ENCODE measurements at places on chromosomes 3 and 15.

DNA sequence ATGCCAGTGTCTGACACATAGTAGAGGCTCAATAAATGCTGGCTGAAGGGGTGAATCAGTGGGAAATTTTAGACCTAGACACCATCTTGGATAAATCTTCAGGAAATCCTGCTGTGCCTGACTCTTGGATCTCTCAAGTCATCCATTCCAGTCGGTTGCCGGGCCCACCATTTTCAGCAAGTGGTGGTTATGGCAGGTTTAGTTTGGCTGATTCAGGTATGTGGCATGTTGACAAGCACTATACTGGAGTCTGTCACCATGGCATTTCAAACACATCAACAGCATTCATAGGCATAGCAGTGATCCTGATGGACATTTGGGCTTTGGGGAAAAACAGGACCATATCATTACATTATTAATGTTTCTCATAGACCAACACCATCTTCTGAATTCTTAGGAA is 25.7 kb upstream of the APH1B start:
- no peak for DNase-seq

DNA sequence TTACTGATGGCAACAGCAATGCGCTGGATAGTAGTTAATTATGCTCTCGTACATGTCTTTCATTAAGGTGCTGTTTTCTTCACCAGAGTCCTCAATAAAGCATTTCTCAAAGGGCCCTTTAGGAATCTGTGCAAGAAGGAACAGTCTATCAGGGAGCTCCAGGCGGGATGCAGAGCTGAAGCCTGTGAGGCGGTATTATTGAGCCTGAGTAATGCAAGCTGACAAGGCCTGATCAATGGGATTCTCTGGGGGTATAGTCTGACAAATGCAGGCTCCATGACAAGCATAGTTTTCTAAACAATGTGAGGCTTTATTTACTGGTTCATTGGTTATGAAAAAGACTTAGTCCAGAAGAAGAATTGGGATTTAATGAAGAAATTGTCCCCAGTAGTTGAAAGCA is 530.9 kb upstream of the CBLB start:
- DNase-seq: no peak

GRCh38 chr15:34883633-34884032 is 85.9 kb downstream of the AQR start:
- DNase-seq: no peak

GRCh38 chr3:4376499-4376898 is 73.3 kb downstream of the SETMAR start:
- DNase-seq: no peak

GRCh38 chr3:165390166-165390565 is 194.0 kb upstream of the SLITRK3 start:
- no peak for DNase-seq

DNA sequence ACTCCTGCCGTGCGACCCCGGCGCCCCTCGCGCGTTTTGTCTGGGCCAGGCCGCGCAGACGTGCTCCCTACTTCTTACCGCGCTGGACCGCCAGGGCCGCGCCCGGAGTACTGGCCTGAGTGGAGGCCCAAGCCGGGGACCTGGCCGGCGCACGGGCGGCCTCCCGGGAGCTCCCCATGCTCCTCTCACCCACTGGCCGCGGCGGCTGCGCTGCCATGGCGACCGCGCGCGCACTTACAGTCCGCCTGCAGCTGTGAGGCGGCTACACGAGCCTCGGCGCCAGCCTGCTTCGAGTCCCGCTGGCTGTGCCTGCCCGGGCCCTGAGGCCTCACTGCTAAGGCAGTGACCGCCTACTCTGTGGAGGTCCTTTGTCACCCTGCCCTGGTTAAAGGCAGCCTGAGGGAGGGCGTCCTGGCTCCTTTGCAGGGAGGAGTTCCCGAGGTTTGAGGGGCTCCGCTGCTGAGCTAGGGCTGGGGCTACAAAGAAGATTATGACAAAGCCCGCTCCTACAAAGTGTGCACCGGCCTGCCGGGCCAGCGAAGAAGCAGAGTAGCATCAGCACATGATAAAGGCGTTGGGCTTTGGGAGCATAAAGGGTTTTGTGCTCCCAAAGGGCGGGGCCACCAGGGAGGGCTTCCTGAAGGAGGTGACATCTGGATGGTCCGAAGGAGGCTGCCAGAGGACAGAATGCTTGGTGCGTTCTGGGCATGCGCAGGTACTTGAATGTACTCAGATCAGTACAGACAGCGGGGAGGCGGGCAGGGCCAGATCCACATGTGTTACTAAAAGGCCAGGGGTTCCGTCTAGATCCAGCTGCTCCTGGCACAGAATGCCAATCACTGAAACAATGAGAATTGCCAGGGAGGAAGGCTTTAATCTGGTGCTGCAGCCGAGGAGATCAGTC is at the start of the genes LRRC34 and LRRIQ4:
LRRC34 (minus strand) TSS at position 573 of the 904 bp plus-strand sequence; CDS start at position 217, 356 bp downstream.
LRRIQ4 (plus strand) TSS at position 539 of the 904 bp plus-strand sequence. CDS start 9,052 bp downstream, outside the sequence.
- DNase-seq: peak; percentile 83

DNA sequence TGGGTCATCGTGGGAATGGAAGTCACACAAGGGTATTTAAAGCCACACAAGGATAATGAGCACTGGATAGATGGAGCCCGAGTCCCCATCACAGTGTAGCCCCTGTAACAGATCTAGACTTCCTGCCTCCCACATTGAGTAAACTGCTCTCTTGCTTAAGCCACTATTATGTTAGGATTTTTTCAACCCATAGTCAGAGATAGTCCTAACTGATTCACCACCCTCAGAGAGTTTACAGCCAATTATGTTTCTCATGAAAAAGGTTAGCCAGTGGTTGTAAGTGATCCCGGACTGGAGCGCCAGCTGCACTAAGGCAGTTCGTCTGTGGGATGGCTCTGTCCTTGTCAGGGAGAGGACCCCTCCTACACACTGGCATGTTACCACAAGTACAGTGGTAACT is 77.0 kb downstream of the KLF13 start:
- DNase-seq: no peak

DNA sequence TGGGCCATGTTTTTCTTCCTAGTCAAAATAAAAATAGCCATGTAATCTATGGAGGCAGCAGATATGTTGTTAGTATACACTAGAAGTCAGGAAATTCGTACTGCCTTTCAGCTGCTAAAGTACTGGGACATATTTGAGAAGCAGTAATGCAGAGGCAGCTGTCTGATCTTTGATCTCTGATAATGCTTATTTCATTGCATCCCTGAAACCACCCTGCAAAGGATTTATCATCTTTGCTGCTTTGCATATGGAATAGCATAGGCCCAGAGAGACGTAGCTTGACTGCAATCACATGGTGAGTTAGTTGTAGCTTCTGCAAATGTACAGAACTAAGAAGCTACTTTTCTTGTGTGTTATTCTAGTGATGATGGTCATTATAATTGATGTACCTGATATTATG is 52.4 kb downstream of the RBM6 start:
- DNase-seq: no peak

GRCh38 chr3:55288657-55289056 is 198.4 kb downstream of the WNT5A start:
- DNase-seq: no peak

DNA sequence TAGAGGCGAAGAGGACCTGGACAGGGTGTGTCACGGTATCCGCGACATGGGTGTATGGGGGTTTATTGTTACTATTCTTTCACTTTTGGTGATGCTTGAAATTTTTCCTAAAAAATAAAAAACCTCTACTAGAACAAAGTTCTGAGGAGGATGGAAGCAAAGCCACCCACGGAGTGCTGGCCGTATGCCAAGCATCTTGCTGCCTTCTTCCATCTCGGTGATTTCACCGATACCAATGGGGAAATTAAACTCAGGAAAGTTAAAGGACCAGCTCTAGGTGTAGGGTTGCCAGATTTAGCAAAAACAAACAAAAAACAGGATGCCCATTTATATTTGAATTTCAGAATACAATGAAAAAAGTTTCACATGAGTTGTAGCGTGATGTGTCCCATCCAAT is 33.9 kb downstream of the SMAD6 start:
- DNase-seq: no peak

DNA sequence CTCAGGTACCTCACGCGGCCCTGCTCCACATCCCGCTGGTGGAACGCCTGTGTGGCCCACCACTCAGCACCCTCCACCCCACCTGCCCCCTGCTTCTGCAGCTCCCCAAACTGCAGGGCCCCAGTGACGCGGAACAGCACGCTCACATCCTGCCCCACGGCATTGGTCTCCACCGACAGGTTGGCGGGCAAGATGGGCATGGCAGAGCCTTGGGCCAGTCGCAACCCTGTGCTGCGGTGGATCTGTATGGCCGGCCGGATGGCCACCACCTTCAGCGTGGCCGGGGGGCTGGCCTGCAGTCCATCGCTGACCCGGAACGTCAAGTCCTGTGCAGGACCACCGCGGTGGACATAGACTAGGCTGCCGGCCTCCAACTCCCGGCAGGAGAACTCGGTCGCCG is 23.8 kb downstream of the CSPG4 start:
- DNase-seq: no peak

DNA sequence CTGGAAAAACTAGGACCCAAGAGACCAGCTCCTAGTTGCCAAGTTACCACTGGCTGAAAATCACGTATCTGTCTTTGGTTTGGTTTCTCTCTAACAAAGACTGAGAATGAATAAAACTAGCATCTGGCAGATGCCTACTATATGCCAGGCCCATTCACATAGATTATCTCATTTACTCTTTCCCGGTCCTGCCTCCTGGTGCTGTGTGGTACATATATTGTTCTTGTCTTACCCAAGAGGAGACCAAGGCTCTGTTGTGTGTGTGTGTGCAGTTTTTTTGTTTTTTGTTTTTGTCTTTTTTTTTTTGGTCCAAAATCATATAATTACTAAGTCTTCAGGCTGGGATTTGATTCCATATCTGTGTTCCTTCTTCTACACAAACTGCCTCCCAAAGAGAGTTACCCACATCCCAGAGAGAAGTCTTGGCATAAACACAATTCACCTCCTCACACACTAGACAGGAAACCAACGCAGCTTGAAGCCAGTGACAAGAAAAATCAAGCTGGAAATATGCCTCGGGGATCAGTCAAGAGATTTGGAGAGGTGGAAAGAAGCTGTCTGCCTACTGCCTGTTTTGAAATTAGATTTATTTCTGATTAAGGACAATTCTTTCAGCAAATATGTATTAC is 891 bp downstream of the AHSG start:
- no peak for DNase-seq

- no peak for DNase-seq
Observed at GRCh38 chr15:55282284-55282833, 7.3 kb downstream of the RAB27A start.

GRCh38 chr3:141147657-141148056 is 84.0 kb upstream of the PXYLP1 start:
- no peak for DNase-seq

- DNase-seq: no peak
Observed at GRCh38 chr3:8802256-8802655, 32.8 kb upstream of the OXTR start.

All from NCI-H1436 treated with DMSO at 0.1 percent for 48 hours (cell line).